ENCODE measurements at places on chromosomes 2 and 18. TPM values are rescaled to one million over a fixed set of nuclear protein-coding genes. Genes with fewer than 3 reads are reported as not detected.
A peak's percentile ranks its signal among the peaks of the same experiment; 100 is the strongest.

The FKBP1B gene
- total RNA-seq, result 43.2 TPM

The NTSR2 gene
- 0.09 TPM for total RNA-seq

The STK11IP gene
- total RNA-seq, result 14.8 TPM

The LHCGR gene
- total RNA-seq, result 2.8 TPM

DNA sequence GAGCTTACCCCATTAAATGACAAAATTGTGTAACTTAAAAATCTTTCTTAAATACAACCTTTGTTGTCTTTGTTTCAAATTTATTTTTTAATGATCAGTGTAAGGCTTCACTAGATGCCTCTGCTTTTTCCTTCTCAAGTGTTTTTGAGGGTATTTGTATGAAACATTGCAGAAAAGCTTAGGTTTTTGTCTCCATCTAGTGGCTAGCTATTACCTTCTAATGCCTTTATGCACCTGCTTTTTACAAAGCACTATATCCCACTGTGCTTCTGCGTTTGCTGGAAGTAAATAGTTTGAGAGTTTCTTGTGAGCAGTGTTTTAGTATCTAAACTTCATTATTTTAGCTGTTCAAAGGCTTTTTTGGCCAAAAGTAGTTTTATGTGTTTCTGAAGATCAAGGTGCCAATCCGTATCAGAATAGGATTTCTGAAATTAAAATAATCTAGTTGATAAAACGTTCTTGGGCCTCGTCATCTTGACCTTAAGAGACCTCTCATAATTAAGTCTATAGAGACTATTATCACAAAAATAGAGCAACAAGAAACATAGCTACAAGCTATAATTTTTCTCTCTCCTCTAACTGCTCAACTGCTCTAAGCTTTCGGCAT is 47.0 kb downstream of the IWS1 start:
- peak; percentile 72 for ATAC-seq

DNA sequence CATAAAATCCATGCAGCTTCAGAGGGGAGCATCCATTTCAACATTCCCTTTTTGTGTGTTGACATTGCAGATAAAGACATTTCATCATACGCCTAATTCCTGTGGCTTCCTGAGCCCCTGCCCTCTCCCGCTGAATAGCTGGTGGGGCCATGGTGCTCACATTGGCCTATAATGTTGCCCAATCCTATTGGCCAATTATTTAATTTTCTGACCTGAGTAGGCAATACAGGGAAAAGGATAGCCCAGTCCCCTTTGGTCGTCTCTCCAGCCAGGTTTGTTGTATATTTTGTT is 163.8 kb upstream of the MYCN start:
- ATAC-seq, result no peak

DNA sequence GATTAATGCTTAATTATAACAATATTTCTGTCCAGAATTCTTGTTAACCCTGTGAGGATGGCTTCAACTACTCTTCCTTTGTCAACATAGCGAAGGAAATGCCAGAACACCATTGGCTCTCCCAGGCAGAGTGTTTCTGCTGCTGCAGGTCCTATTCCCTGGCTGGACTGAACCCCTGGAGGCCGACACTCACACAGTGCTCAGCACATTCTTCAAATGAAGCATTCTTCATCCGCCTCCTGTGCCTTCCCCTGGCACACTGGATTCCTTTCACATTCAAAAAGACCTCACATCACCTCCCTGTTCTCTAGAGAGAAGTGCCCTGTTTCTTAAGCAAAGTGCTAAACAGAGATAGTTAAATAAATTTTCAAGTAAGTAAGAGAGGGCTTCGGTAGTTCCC is 187.3 kb upstream of the MSH6 start:
- ATAC-seq, result peak; percentile 31

DNA sequence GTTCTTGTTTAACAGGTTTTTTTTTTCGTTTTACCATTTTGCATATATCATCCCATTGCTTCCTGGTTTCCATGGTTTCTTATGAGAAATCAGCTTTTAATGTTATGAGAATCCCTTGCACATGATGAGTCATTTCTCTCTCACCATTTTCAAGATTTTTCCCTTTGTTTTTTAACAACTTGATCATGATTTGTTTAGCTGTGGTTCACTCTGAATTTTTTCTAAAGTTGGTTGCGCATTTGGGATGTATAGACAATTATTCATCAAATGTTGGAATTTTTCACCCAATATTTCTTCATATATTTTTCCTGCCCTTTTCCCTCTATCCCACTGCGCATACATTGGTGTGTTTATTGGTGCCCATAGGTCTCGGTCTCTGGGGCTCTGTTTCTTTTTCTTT is 42.4 kb upstream of the BIN1 start:
- ATAC-seq, result no peak

GRCh38 chr2:73187549-73187948 is 14.8 kb upstream of the NOTO start:
- no peak for ATAC-seq
